SJSA1 (cell line): ENCODE measurements at places on chromosomes 12 and 14. TPM values are rescaled to one million over a fixed set of nuclear protein-coding genes. Genes with fewer than 3 reads are reported as not detected.

GRCh38 chr12:124487066-124487833 is 80.2 kb downstream of the NCOR2 start:
- H3K4me3 ChIP-seq, result no peak overlapping the region
- peaks cover 75% of the 10 kb centered on the region for H3K36me3 ChIP-seq
- H3K4me1 ChIP-seq, result no peaks in the 10 kb centered on the region
- no peaks in the 10 kb centered on the region for H3K27me3 ChIP-seq
- H3K27ac ChIP-seq, result no peak overlapping the region
- no peak for DNase-seq

- no peak overlapping the region for H3K4me3 ChIP-seq
- DNase-seq, result no peak
- H3K27me3 ChIP-seq, result peaks cover 25% of the 10 kb centered on the region
- no peak overlapping the region for H3K27ac ChIP-seq
These were observed 1.8 kb downstream of the MYH6 start for GRCh38 chr14:23406244-23406643.

- H3K27me3 ChIP-seq, result no peaks in the 10 kb centered on the region
- H3K4me1 ChIP-seq, result peaks cover 27% of the 10 kb centered on the region
- H3K4me3 ChIP-seq, result no peak overlapping the region
- no peak for DNase-seq
- peak overlapping the region; percentile 78 for H3K27ac ChIP-seq
These were observed 27.0 kb upstream of the FOXN3 start for GRCh38 chr14:89444044-89444443.

GRCh38 chr12:7375145-7375543 is 68.8 kb downstream of the CD163L1 start:
- H3K36me3 ChIP-seq, result no peaks in the 10 kb centered on the region
- no peak for DNase-seq
- no peak overlapping the region for H3K27ac ChIP-seq
- no peak overlapping the region for H3K4me3 ChIP-seq

The RASSF8 gene
- total RNA-seq, result 43.5 and 65.0 TPM in 2 replicates

DNA sequence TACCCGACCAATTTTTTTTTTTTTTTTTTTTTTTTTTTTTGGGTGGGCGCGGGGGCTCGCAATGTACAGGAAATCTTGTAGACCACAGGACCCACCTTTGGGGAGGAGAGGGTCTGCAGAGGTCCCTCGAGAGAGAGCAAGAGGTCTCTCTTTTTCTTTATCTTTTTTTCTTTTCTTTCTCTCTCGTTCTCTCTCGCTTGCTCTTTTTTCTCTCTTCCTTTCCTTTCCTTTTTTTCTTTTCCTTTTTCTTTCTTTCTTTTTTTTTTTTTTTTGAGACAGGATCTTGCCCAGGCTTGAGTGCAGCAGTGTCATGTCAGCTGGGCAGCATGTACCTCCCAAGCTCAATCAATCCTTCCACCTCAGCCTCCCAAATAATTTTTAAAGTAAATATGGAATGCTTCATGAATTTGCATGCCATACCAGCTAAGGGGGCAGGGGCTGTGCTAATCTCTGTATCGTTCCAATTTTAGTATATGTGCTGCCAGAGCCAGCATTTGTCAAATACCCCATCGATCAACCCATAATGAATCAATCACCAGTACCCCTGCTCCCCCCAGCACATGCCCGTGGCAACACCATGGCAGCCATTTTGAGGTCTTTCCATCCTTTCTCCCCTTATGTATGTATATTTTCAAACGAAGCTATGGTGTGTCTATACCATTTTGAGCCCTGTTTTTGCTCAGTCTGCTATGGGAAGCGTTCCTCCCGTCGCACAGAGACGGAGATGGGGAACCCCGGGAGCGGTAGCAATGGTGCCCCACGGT is 9.3 kb downstream of the PAPLN start:
- peak overlapping the region; percentile 41; the same call in 1 of the 2 replicates for H3K27ac ChIP-seq
- no peaks in the 10 kb centered on the region for H3K27me3 ChIP-seq
- H3K4me3 ChIP-seq, result peak overlapping the region; percentile 54
- DNase-seq, result no peak
- no peaks in the 10 kb centered on the region for H3K36me3 ChIP-seq

- no peaks in the 10 kb centered on the region for H3K27me3 ChIP-seq
- no peak for DNase-seq
- H3K36me3 ChIP-seq, result 0 out of 2 replicates have a peak, but pooled peaks cover 3% of the 10 kb centered on the region
- H3K27ac ChIP-seq, result peak overlapping the region; percentile 100
- H3K4me3 ChIP-seq, result peak overlapping the region; percentile 76
These were observed 927 bp upstream of the LRP6 start for GRCh38 chr12:12267742-12268200.

GRCh38 chr14:74913986-74914573 is 9.0 kb downstream of the RPS6KL1 start:
- no peaks in the 10 kb centered on the region for H3K36me3 ChIP-seq
- H3K27me3 ChIP-seq, result no peaks in the 10 kb centered on the region
- no peaks in the 10 kb centered on the region; the same call in 1 of the 2 replicates for H3K4me1 ChIP-seq
- no peak for DNase-seq
- H3K27ac ChIP-seq, result no peak overlapping the region
- no peak overlapping the region for H3K4me3 ChIP-seq

The FAM181A gene
- total RNA-seq, result not detected in 2 replicates

GRCh38 chr14:105307052-105307727 is 6.4 kb upstream of the BRF1 start:
- no peaks in the 10 kb centered on the region for H3K27me3 ChIP-seq
- no peak for DNase-seq
- no peak overlapping the region for H3K4me3 ChIP-seq
- no peak overlapping the region for H3K27ac ChIP-seq
- H3K4me1 ChIP-seq, result no peaks in the 10 kb centered on the region; the same call in 1 of the 2 replicates
- H3K36me3 ChIP-seq, result no peaks in the 10 kb centered on the region

GRCh38 chr12:55955800-55956508 is 9.9 kb downstream of the PMEL start:
- H3K4me3 ChIP-seq, result no peak overlapping the region
- peak; percentile 22 for DNase-seq
- no peaks in the 10 kb centered on the region for H3K36me3 ChIP-seq
- H3K27me3 ChIP-seq, result no peaks in the 10 kb centered on the region
- no peak overlapping the region for H3K27ac ChIP-seq

DNA sequence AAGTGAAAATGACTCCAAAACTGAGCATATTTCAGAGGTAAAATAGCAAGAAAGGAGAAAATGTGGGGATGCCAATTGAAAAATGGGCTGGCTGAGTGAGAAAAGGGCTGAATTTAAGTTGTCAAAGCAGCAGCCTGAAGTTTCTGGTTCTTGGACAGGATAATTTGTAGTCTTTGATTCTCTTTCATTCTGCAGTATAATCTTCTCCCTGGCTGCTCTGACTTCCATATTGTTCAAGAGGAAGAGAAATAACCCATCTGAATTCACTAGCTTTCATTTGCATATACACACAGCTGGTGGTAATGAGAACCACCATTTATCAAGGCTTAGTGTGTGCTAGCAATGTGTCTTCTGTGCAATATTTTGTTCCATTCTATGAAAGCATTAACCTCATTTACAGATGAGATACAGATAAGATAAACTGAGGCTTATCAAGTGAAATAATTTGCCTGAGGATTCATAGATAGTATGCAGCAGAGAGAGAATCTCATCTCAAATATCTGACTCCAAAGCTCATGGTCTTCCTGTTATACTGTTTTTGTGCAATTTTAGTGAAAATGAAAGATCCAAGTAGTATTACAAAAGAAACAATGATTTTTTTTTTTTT is 184.2 kb downstream of the TMTC2 start:
- no peaks in the 10 kb centered on the region for H3K4me1 ChIP-seq
- H3K27ac ChIP-seq, result no peak overlapping the region
- no peaks in the 10 kb centered on the region for H3K27me3 ChIP-seq
- H3K4me3 ChIP-seq, result no peak overlapping the region
- no peaks in the 10 kb centered on the region for H3K36me3 ChIP-seq

DNA sequence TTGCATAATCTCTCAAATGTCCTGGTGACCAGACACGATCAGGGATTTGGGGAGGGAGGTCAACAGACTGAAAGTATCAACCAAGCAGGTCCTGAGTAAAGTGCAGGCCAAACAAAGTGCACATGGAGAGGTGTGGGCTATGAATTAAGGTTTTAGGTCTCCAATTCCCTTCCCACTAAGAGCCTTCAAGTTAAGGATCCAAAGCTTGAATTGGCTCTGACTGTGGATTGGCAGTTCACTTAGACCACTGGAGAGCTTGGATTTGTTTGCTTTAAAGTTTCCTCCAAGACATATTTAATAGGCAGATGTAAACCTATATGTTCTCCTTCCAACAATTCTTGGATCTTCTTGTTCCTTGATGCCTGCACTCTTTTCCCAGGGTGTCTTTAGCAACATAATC is 129.6 kb upstream of the IGF1 start:
- H3K36me3 ChIP-seq, result no peaks in the 10 kb centered on the region
- DNase-seq, result no peak
- H3K27me3 ChIP-seq, result no peaks in the 10 kb centered on the region
- H3K4me3 ChIP-seq, result no peak overlapping the region
- 0 out of 2 replicates have a peak overlapping the region, but pooled peaks have one; percentile 3 for H3K27ac ChIP-seq
- H3K4me1 ChIP-seq, result peaks cover 9% of the 10 kb centered on the region

- no peak overlapping the region for H3K27ac ChIP-seq
- DNase-seq, result no peak
- H3K27me3 ChIP-seq, result peaks cover 63% of the 10 kb centered on the region
- no peaks in the 10 kb centered on the region for H3K36me3 ChIP-seq
These were observed 4.5 kb upstream of the CACNA2D4 start for GRCh38 chr12:1922985-1923384.

The TAS2R46 gene
- total RNA-seq, result 0.89 and 6.9 TPM in 2 replicates

GRCh38 chr12:56753566-56753965 is 1.4 kb upstream of the PRIM1 start:
- H3K27ac ChIP-seq, result no peak overlapping the region
- no peaks in the 10 kb centered on the region for H3K27me3 ChIP-seq
- H3K4me1 ChIP-seq, result peaks cover 4% of the 10 kb centered on the region

- no peak overlapping the region for H3K27ac ChIP-seq
- H3K4me3 ChIP-seq, result no peak overlapping the region
- H3K4me1 ChIP-seq, result no peaks in the 10 kb centered on the region
These were observed 421.8 kb upstream of the PDE3A start for GRCh38 chr12:19946550-19946949.

GRCh38 chr12:19434538-19434937 is 4.8 kb upstream of the AEBP2 start:
- DNase-seq, result no peak
- peaks cover 1% of the 10 kb centered on the region for H3K36me3 ChIP-seq
- H3K4me1 ChIP-seq, result no peaks in the 10 kb centered on the region
- no peaks in the 10 kb centered on the region for H3K27me3 ChIP-seq

DNA sequence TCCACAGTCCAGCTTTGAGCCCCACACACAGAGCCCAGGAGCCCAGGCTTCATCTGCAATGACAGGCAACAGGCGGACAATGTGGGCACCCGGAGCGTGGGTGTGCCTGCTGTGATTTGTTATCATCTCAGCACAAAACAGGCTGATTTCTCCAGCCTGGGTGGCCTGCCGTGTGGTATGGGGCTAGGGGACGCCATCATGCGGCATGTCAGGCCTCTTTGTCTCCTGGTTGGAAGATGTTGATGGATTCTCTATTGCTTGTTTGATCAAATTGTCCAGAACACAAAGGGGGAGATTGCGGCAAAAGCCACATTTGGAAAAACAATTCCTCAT is 147.1 kb downstream of the KIF26A start:
- H3K4me3 ChIP-seq, result no peak overlapping the region
- no peak overlapping the region for H3K27ac ChIP-seq
- no peaks in the 10 kb centered on the region for H3K36me3 ChIP-seq
- no peaks in the 10 kb centered on the region for H3K27me3 ChIP-seq
